ENCODE measurements at places on chromosomes 3 and 15.
A peak's percentile ranks its signal among the peaks of the same experiment; 100 is the strongest.

GRCh38 chr3:38149708-38150107 is 11.2 kb downstream of the MYD88 start:
- no peak for DNase-seq

GRCh38 chr15:85583923-85584390 is 203.6 kb downstream of the AKAP13 start:
- peak; percentile 63 for DNase-seq

GRCh38 chr15:93074599-93074998 is 14.4 kb downstream of the RGMA start:
- no peak for DNase-seq

GRCh38 chr15:33149919-33150318 is 44.6 kb downstream of the FMN1 start:
- DNase-seq, result no peak

GRCh38 chr3:195040094-195040493 is 230.9 kb downstream of the XXYLT1 start:
- no peak for DNase-seq

DNA sequence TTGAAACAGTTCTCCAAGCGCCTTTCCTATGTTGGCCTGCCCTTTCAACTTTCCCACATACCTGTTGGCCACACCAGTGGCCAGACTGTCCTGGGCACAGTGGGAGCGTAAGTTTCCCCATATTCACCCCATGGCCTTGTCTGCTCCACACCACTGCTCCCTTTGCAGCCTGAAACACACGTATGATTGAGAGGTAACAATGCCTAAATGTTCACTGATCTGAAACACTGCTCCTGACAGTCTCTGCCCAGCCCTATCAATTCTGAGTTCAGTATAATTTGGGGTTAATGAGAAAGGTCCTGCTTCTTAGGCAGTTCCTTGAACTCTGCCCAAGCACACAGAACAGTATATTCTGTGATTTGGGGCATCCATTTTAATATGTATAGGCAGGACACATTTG is 52.2 kb downstream of the ANXA2 start:
- no peak for DNase-seq

DNA sequence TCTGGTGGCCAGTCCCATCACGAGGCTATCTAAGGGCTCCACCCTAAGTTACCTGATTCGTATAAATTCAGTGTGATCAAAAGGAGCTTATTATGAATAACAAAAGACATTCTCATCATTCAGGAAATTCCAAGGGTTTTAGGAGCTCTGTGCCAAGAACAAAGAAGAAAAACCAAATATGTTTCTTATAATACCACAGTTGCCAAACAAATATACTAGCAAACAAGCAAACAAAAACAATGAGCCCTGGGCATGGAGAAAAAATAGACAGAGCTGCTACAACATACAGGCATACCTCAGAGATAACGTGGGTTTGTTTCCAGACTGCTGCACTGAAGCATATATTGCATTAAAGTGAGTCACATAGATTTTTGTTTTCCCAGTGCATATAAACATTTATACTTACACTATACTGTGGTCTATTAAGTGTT is 20.2 kb upstream of the CFAP161 start:
- no peak for DNase-seq

DNA sequence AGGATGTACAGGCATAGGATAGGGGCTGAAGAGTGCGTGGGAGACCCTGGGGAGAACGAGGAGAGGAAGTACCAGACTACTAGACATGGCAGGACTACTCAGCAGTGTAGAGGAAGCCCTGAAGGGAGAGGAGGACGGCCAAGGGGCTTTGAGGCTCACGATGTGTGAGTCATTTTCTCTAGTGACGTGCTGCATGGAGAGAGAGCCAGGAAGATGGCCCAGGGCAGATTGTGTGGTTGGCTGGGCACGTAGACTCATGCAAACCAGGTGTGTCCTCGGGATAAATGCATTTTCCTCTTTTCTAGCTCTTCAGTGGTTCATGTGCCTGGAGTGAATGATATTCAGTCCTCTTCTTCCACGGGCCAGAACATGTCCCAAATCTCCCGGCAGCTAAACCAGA is 115.0 kb upstream of the ABHD17C start:
- DNase-seq, result no peak

GRCh38 chr3:195440379-195440778 is 2.4 kb downstream of the ACAP2 start:
- no peak for DNase-seq

- DNase-seq, result no peak
Observed at GRCh38 chr15:48282216-48282615, 49.0 kb upstream of the DUT start.

- no peak for DNase-seq
Observed at GRCh38 chr3:25818335-25818734, 28.4 kb downstream of the OXSM start.

- DNase-seq, result no peak
Observed at GRCh38 chr15:74390647-74391288, 23.3 kb upstream of the CYP11A1 start.

DNA sequence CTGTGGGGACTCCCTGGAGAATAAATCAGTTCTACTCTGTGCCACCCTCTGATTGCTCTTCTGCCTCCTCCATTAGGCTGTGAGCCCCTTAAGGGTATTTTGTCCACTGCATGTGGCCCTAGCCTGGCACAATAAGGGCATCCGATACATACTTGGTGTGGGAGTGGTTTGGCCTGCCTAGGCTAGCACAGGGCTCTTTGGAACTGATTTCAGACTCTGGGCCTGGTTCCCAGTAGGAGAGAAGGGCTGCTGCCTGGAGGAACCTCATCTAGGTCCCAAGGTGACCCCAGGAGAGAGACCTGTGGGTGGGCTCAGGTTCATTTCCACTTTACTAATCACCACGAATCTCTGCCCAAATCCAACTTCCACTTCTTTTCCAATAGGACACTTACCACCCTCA is 5.3 kb upstream of the CTDSPL start:
- DNase-seq, result no peak
